DMS53 (cell line): ENCODE measurements at places on chromosomes 7 and 10.
A peak's percentile ranks its signal among the peaks of the same experiment; 100 is the strongest.

- DNase-seq = no peak
Observed at GRCh38 chr7:91915401-91916050, 25.1 kb upstream of the AKAP9 start.

GRCh38 chr10:131513901-131514300 is 202.4 kb upstream of the TCERG1L start:
- DNase-seq = no peak

DNA sequence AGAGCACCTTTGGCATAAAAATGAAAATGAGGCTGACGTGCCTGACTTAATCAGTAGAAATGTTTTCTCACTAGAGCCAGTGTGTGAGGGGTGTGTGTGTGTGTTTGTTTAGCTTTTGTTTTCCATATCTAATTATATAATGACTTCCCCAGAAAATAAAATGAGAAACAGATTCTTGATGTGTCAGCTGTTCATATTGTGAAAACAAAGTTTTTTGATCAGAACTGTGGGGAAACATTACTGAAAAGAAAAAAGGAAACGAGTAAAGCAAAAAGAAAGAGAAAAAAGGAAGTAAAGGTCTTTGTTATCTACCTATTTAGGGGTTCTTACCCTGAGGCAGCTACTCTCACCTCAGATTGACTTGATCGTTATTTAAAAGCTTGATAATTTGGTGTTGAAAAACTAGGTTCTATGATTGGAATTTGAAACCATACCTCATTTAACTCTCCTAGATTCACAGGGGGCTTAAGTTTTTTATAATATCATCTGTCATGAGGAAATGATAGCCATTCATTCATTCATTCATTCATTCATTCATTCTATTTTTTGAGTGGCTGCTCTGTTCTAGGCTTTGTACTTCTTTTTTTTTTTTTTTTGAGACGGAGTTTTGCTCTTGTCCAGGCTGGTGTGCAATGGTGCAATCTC is 58.0 kb downstream of the CREM start:
- DNase-seq = no peak

DNA sequence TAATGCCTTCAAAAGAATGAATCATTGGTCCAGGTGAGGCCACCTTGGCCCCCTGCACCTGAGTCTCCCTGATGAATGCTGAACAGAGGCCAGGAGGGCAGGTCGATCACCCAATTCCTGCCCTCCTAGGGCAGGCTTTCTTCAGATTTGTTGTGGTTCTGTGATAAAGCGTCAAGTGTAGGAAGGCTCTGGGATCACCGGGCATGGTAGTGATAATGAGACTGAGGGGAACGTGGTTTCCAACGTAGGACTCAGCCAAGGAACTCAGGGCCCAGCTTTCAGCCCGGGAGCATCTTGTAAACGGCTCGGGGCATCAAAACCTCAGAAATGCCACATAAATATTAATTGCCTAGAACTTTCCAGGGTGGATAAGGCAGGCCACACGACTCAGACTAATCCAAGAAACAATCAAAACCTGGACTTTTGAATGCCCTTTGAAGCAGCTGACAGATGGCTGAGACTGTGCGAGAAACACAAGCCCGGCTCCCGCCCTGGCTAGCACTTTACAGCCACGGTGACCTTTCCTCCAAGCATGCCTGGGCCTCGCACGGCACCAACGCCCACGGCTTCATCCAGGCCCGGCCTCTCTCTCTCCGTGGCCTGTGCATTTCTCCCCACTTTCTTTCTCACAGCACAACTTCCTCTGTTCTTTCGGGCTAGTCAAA is 239.3 kb upstream of the GRB10 start:
- no peak for DNase-seq

DNA sequence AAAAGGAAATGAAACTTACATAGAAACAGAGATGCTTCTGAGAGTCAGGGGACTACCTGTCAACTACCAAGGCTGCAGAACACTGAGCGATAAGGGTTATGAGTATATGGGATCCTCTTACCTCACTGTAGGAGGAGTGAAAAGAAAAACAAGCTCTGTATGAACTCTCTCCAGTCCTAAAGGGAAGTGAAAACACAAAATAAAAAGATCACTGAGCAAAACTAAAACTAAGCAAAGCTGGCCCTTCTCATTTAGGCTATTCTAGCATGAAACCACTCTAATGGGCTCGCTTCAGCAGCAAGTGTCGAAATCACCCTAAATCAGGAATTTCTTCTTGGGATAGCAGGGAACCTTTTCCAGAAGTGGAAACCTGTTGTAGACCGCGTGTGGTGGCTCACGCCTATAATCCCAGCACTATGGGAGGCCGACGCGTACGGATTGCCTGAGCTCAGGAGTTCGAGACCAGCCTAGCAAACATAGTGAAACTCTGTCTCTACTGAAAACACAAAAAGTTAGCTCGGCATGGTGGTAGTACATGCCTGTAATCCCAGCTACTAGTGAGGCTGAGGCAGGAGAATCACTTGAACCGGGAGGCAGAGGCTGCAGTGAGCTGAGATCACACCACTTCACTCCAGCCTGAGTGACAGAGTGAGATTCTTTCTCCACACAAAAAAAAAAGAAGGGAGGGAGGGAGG is 27.0 kb downstream of the DCLRE1C start:
- DNase-seq = peak; percentile 55

- DNase-seq = no peak
Observed at GRCh38 chr7:22659741-22660140, 67.3 kb upstream of the IL6 start.

DNA sequence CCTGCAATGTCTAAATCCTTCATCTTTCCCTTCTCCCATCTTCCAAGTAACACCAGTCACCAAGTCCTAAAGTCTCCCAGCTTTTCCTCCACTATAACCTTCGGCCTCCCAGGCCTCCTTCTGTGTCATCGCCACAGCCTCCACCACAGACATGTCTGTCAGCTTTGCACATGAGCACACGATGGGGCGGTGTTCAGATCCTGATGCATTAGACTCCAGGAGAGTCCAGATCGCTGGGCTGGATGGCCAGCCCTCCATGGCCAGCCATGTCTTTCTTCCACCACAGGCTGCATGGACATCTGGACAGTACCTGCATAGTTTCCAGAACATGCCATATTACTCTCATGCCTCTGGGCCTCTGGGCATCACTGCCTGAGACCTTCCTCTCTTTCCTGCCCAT is 974.2 kb upstream of the ZNF722 start:
- no peak for DNase-seq

- DNase-seq = no peak
Observed at GRCh38 chr10:52316500-52316899, 2.4 kb downstream of the DKK1 start.

GRCh38 chr7:132965951-132966350 is 115.9 kb downstream of the CHCHD3 start:
- no peak for DNase-seq

DNA sequence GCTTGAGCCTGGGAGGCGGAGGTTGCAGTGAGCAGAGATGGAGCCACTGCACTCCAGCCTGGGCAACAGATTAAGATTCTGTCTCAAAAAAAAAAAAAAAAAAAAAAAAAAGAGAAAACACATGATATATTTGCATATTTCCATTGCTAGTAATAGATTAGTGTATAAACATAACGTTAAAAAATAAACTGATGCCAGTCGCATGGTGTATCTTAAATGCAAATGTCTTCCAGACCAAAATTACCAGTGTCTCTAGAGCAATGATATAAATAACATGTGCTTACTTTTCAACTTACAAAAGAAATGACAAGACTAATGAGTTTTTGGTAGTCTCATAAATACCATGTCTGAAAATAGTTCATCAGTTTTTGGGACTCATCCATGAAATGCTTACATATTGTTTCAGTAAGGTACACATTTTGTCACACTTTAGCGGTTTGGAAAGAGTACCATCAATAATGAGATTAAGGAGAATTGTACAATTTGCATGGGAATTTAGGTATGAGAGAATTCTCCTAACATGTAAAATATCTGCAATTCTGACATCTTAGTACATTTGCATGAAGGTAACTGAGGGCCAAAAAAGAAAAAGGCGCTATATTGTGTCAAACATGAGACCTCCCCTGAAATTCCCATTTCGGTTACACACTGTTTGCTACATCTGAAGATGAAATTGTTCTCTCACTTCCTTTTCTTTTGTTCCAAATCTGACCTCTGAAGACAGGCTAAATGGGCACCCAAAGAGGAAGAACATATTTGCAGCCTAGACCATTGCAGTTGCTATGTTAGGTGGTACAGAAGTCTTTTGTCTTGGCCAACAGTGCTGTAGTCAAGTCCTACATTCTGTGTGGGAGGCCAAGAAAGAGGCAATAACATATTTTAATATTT is 51.5 kb upstream of the PIP4K2A start:
- no peak for DNase-seq

DNA sequence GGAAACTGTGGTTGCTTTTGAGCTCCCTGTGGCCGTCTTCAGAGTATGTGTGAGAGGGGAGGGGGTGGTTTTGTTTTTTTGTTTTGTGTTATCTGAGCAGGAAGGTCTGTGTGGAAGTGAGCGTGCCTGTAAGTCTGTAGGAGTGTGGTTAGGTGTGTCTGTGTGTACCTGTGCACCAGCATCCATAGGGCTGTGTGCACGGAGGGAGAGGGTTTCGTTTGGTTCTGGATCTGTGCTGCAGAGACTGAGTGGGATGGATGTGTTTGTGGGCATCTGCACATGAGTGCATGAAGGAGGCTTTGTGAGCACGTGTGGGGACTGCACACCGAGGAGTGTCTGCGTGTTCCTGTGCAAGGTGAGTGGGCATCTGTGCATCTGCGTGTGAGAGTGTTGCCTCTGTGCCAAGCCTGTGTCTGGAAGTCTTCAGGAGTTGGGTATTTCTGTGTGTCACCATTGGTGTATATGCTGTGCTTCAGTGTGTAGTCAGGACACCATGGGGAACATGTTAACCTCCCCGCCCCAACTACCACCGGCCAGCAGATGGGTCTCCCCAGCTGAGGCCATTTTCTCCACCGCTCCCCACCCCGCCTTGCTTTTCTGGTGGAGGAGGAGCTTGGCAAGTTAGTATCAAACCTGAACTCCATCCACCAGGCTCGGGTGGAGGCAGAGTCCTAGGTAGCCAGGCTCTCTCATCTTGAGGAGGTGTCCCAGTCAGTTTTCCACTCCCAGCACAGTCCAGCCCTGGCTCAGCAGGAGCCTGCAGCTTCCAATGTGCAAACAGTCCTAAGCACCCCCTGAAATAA is 7.1 kb upstream of the TLX1 start:
- peak; percentile 36 for DNase-seq

DNA sequence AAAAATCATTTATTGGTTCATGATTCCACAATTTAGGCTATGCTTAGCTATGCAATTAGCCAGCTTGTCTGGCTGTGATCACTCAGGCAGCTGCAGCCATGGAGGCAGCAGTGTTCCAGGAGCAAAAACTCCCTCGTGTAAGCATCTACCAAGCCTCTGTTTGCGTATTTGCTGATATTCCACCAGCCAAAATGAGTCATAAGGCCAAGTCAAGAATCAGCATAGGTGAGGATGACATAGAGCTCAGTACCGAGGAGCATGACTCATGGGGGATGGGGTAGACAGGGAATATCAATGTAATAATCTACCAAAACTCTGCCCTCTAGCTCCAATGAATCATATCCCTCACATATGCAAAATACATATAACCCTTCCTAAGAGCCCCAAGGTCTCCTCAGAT is 63.3 kb downstream of the IMMP2L start:
- peak; percentile 86 for DNase-seq
